Activated CD4-positive, alpha-beta memory T cell treated with anti-CD3 and anti-CD28 coated beads for 36 hours (primary cell): ENCODE measurements at places on chromosomes 4 and X. TPM values are rescaled to one million over a fixed set of nuclear protein-coding genes. Genes with fewer than 3 reads are reported as not detected.
A peak's percentile ranks its signal among the peaks of the same experiment; 100 is the strongest.

The MAP7D2 gene
- 0.24 TPM for total RNA-seq

DNA sequence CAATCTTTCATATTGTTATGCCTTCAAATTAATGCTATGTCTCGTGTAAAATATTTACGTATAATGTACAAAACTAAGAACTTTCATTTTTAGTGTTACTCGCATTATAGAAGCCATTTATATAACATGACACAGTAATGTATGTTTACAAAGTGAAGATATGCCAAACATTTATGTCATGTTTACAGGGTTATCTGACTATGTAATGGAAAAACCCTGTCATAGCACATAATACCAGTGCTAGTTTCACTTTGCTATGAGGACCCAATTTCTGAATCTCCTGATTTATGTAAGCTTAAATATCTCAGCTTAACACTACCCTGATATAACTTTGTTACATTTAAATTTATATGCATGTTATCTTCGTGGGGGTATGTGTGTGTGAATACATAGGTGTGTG is 233.1 kb downstream of the FAT4 start:
- no peak for DNase-seq

- no peak for DNase-seq
These were observed 2.3 kb downstream of the CCDC149 start for GRCh38 chr4:24910499-24910898.

DNA sequence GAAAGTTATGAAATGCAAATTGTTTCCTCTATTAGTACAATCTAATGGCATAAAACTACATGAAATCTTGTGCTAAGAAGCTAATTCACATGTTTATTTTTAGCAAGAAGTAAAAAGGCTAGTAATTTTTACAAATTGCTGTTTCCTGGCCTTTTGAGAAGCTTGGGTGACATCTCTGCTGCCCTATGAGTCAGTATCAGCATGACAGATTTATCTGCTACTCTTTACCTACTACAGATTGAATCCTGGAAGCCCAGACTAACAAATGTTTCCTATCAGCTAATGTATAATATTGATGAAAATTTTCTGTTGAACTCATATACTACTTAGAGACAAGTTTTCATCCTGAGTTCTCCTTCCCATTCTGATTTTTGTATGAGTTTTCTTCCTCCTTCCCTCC is 232.4 kb downstream of the DCTD start:
- DNase-seq = no peak

DNA sequence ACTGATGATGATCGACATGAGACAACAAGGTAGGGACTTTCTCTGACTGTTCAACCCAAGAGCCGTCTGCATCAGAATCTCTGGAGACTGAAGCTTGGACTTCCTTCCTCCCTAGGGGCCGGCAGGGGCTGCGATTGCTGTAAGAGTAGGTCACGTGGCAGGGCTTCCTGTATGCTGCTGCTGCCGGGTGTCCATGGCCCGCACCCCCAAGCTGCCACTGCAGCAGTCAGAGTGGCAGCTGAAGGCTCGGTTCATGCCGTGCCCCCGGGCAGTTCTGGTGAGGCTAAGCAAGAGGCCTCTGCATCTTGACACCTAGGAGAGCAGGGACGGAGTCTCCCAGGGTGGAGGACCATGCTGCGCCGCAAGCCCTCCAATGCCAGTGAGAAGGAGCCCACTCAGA is at the start of gene SASH3:
TSS of gene SASH3 (plus strand) at position 203 of the 400 bp plus-strand sequence. CDS start at position 352, 149 bp downstream.
- DNase-seq = peak; percentile 81

GRCh38 chrX:64975491-64975890 is 759 bp downstream of the ZC4H2 start:
- peak; percentile 32 for DNase-seq
